ENCODE measurements at places on chromosomes 2 and 18. TPM values are rescaled to one million over a fixed set of nuclear protein-coding genes. Genes with fewer than 3 reads are reported as not detected.

ANKRD36 gene
- 4.6 TPM for total RNA-seq

- H3K27ac ChIP-seq: no peak overlapping the region
- no peaks in the 10 kb centered on the region for H3K36me3 ChIP-seq
- H3K27me3 ChIP-seq: peaks cover 48% of the 10 kb centered on the region
- H3K4me3 ChIP-seq: no peak overlapping the region
- H3K4me1 ChIP-seq: no peaks in the 10 kb centered on the region
Observed at GRCh38 chr2:170707821-170708795, 7.0 kb upstream of the SP5 start.

- H3K27me3 ChIP-seq: no peaks in the 10 kb centered on the region
- no peak overlapping the region for H3K4me3 ChIP-seq
- peaks cover 9% of the 10 kb centered on the region for H3K36me3 ChIP-seq
- no peak overlapping the region for H3K27ac ChIP-seq
Observed at GRCh38 chr2:27376866-27377617, 3.5 kb downstream of the ZNF513 start.

GRCh38 chr2:221562226-221562625 lies 9.9 kb downstream of the EPHA4 start:
- H3K36me3 ChIP-seq: no peaks in the 10 kb centered on the region
- no peaks in the 10 kb centered on the region for H3K27me3 ChIP-seq
- DNase-seq: no peak
- H3K4me1 ChIP-seq: peaks cover 7% of the 10 kb centered on the region
- H3K27ac ChIP-seq: no peak overlapping the region

- no peaks in the 10 kb centered on the region for H3K4me1 ChIP-seq
- no peak for DNase-seq
- no peak overlapping the region for H3K4me3 ChIP-seq
- H3K27me3 ChIP-seq: no peaks in the 10 kb centered on the region
Observed at GRCh38 chr2:36881816-36882215, 84.5 kb downstream of the STRN start.

GRCh38 chr2:100944617-100945432 lies 57.3 kb upstream of the RPL31 start:
- no peak overlapping the region for H3K27ac ChIP-seq
- no peaks in the 10 kb centered on the region for H3K27me3 ChIP-seq
- DNase-seq: no peak
- no peaks in the 10 kb centered on the region for H3K4me1 ChIP-seq
- H3K4me3 ChIP-seq: no peak overlapping the region

- H3K27me3 ChIP-seq: no peaks in the 10 kb centered on the region
- no peaks in the 10 kb centered on the region for H3K36me3 ChIP-seq
- no peaks in the 10 kb centered on the region for H3K4me1 ChIP-seq
- H3K27ac ChIP-seq: no peak overlapping the region
Observed at GRCh38 chr2:150075831-150076230, 411.6 kb downstream of the RND3 start.

VIL1 gene
- total RNA-seq: not detected

DNA sequence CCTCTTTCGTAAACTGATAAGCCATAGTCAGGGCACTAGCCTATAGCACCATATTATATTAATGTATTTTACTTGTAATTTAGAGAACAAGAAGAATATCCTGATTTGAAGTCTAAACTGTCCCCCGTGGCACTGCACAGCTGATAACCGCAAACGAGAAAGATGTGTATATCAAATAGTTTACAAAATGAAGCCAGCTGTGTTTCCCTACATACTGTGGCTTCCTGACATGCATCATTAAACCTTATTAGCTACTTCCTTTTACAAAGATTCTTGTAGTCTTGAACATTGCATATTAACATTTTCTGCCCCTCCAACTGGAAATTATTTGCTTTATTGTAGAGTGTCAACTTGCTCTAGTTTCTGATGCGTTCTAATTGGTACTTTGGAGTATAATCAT lies 153.5 kb upstream of the NFATC1 start:
- no peak overlapping the region for H3K4me3 ChIP-seq
- H3K4me1 ChIP-seq: peaks cover 17% of the 10 kb centered on the region
- no peak for DNase-seq
- H3K27ac ChIP-seq: no peak overlapping the region
- no peaks in the 10 kb centered on the region for H3K27me3 ChIP-seq

GRCh38 chr2:9703701-9704221 lies 73.0 kb upstream of the YWHAQ start:
- H3K4me1 ChIP-seq: no peaks in the 10 kb centered on the region
- H3K27me3 ChIP-seq: no peaks in the 10 kb centered on the region
- no peaks in the 10 kb centered on the region for H3K36me3 ChIP-seq
- no peak for DNase-seq

DNA sequence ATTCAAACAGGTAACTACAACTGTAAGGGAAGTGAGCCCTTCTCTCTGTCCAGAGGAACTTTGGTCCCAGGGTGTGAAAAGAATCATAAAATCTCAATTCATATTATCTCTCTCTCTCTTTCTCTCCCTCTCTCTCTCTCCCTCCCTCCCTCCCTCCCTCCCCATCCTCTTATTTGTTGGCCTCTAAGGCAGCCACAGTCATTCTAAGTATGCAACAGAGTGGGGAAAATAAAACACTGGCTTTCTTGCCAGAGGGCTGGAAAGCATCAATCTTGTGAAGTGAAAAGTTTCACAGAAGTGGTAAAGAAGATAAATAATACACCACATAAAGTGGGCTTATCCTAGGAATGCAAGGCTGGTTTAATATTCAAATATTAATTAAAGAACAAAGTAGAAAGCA lies 95.6 kb upstream of the KCNH7 start:
- no peaks in the 10 kb centered on the region for H3K4me1 ChIP-seq
- H3K4me3 ChIP-seq: no peak overlapping the region
- no peak overlapping the region for H3K27ac ChIP-seq
- H3K36me3 ChIP-seq: no peaks in the 10 kb centered on the region

CDH19 gene
- 0.13 TPM for total RNA-seq

GRCh38 chr2:224894356-224894755 lies 147.9 kb downstream of the DOCK10 start:
- H3K36me3 ChIP-seq: no peaks in the 10 kb centered on the region
- DNase-seq: no peak
- no peaks in the 10 kb centered on the region for H3K4me1 ChIP-seq
- no peak overlapping the region for H3K27ac ChIP-seq
- no peaks in the 10 kb centered on the region for H3K27me3 ChIP-seq

CACNB4 gene
- total RNA-seq: 1.1 TPM

CHRND gene
- 115 TPM for total RNA-seq

- no peaks in the 10 kb centered on the region for H3K36me3 ChIP-seq
- no peak overlapping the region for H3K27ac ChIP-seq
- DNase-seq: no peak
- no peak overlapping the region for H3K4me3 ChIP-seq
- no peaks in the 10 kb centered on the region for H3K4me1 ChIP-seq
Observed at GRCh38 chr2:110977403-110977802, 143.3 kb upstream of the BCL2L11 start.

- H3K27me3 ChIP-seq: no peaks in the 10 kb centered on the region
- H3K36me3 ChIP-seq: no peaks in the 10 kb centered on the region
- DNase-seq: no peak
- no peaks in the 10 kb centered on the region for H3K4me1 ChIP-seq
- no peak overlapping the region for H3K4me3 ChIP-seq
- no peak overlapping the region for H3K27ac ChIP-seq
Observed at GRCh38 chr2:200748779-200749178, 62.9 kb upstream of the BZW1 start.

OSBPL6 gene
- 36.2 TPM for total RNA-seq

DNA sequence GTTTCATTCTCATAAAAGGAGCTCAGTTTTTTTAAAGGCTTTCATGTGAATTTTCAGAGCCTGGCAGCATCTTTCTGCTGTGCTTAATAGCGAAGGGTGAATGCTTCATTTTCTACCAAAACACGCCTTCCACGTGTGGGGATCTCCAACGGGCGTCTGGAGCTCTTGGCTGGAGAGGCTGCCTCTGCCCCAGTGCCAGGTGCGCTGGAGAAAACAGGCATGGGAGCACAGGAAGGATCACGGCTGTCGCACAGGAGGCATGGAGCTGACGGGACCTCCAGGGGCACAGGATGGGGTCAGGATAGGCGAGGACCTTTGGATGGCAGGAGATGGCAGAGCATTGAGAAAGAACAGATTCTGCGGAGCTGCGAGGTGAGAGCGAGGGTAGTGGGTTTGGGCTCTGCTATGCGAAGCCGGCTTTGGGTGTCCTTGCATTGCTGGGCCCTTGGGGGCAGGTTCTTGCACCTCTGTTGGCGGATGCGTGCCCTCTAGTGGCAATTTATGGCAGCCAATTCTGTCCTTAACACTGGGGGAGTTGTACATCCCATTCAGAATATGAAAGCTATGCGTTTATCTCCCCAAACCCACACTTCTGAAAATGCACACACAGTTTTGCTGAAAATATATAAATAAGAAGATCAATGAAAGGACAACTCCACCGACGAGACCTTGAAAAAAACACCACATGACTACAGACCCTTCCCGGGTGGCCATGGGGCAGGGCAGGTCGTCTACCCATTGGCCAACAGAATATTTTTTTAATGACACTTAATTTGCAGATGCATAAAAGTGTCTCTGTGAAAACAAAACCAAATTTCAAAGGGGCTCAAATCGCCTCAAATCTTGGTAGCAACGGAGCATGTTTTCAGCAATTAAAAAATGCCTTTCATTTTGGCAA lies 90.4 kb upstream of the SLC35G4 start:
- H3K36me3 ChIP-seq: no peaks in the 10 kb centered on the region
- H3K27me3 ChIP-seq: peaks cover 2% of the 10 kb centered on the region

GRCh38 chr2:79630972-79631557 lies 118.2 kb downstream of the CTNNA2 start:
- no peak for DNase-seq
- no peaks in the 10 kb centered on the region for H3K27me3 ChIP-seq
- no peaks in the 10 kb centered on the region for H3K4me1 ChIP-seq
- no peaks in the 10 kb centered on the region for H3K36me3 ChIP-seq
- H3K4me3 ChIP-seq: no peak overlapping the region

DNA sequence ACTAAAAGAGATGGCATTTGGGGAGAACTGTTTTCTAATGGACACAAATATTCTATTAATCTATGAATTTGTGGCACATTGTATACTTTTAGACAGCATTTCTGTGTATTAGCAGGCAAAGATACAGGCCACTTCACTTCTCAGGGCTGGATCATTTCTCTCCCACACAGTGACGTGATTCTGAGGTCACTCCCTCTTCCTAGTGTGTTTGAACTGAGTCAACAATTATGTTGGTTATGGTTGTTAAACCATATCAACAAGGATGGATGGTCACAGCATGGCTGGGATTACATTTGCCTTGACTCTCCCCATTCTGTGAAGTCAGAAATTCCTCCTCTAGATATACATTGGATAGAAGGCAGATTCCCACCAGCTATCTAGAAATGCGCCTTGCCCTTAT lies 11.6 kb downstream of the NOSTRIN start:
- no peak overlapping the region for H3K4me3 ChIP-seq
- no peak for DNase-seq
- H3K27me3 ChIP-seq: no peaks in the 10 kb centered on the region
- H3K27ac ChIP-seq: no peak overlapping the region
- no peaks in the 10 kb centered on the region for H3K4me1 ChIP-seq

DNA sequence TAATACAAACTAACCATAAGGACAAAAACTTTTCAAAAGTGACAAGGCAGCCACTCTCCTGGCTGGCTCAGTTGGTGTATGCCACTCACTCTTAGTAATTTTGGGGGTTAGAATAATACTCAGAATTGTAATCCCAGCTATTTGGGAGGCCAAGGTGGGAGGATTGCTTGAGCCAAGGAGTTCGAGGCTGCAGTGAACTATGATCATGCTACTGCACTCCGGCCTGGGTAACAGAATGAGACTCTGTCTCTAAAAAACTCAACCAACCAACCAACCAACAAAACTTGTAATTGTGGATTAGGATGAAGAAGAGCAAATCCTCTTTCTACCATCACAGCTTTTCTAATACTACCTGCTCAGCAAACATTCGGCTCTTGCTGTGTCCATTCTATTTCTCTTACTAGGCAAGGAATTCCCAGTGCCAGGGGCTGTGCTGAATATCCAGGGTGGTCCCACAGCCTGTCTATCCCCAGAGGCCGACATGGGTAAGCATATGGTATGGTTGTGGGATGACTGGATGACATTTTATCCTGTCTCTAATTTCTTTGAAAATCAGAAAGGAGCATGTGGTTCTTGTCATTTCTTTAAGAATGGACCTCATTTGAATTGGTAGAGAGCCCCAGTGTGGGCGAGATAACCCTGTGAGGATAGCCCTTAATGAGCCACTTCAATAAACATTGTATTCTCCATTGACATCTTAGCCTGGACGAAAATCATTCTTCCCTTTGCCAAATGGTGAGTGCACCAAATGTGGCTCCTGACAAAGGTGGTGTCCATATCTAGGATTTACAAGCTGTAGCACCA lies 220.1 kb downstream of the MYCN start:
- no peaks in the 10 kb centered on the region for H3K27me3 ChIP-seq
- H3K27ac ChIP-seq: no peak overlapping the region
- no peak for DNase-seq

CXCR4 gene
- total RNA-seq: 2.6 TPM

- no peak overlapping the region for H3K27ac ChIP-seq
- no peaks in the 10 kb centered on the region for H3K27me3 ChIP-seq
- H3K4me3 ChIP-seq: no peak overlapping the region
- DNase-seq: no peak
- H3K36me3 ChIP-seq: no peaks in the 10 kb centered on the region
- H3K4me1 ChIP-seq: no peaks in the 10 kb centered on the region
Observed at GRCh38 chr2:127593228-127594115, 52.5 kb upstream of the GPR17 start.

DNA sequence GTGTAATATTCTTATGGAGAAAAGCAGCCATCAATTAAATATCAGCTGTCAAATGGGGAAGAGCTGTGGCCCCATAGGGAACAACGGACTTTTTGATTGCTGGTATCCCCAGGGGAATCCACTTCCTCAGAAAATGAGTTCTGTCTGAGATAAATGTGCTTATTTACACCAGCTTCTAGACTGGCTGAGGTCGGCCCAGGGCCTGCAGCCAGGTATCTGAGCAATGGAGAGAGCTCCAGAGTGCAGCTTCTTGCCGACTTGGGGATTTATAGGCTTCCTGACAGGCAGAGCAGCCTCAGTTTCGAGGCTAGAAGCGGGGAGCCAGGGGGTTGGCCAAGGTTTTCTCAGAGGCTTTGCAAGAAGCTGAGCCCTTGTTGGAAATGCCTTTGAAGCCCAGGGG lies 67.2 kb downstream of the MCFD2 start:
- peak overlapping the region; percentile 78 for H3K27ac ChIP-seq
- H3K4me3 ChIP-seq: no peak overlapping the region
- H3K36me3 ChIP-seq: no peaks in the 10 kb centered on the region
- peaks cover 61% of the 10 kb centered on the region for H3K4me1 ChIP-seq
- H3K27me3 ChIP-seq: no peaks in the 10 kb centered on the region

INHBB gene
- total RNA-seq: 2.9 TPM

CRYGD gene
- not detected for total RNA-seq

DNA sequence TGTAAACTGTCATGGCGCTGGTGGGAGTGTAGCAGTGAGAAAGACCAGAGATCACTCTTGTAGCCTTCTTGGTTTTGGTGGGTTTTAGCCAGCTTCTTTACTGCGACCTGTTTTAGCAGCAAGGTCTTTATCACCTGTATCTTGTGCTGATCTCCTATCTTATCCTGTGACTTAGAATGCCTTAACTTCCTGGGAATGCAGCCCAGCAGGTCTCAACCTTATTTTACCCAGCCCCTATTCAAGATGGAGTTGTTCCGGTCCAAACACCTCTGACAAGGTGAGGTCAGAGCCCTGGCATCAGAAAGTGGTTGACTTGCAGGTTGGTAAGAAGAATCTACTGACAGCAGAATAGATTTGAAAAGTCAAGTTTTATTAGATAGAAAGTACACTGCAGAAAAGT lies 55.0 kb upstream of the MSH6 start:
- no peak overlapping the region for H3K4me3 ChIP-seq
- no peaks in the 10 kb centered on the region for H3K4me1 ChIP-seq
- no peak overlapping the region for H3K27ac ChIP-seq
- H3K36me3 ChIP-seq: no peaks in the 10 kb centered on the region
- DNase-seq: no peak

Data from psoas muscle (tissue), 8 donors.